ENCODE measurements at places on chromosomes 1 and 21.

DNA sequence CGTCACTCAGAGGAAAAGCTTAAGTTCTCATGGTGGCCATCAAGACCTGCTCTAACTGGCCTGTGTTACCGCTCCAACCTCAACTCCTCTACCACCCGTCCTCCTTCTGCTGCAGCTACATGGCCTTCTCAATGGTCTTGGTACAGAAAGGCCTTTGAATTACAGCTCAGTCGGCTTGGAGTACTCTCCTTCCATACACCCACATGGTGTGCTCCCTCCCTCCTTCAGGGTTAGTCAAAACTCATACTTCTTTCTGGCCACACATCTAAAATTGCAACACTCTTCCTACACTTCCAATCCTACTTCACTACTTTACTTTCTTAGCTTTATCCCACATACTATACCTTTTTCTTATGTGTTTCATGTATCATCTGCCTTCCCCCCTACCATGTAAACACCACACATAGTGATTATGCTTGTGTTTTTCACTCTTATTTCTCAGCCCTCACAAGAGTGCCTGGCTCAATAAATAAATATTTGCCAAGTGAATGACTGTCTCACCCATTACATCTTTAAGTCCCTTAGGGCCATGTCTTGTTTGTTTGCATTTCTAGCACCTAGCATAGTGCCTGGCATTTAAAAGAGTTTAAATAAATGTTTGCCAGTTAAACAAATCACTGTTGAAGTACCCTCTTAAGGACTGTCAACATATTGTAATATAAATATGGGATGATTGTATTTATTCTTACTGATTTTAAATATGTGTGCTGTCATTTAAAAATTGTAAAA is 37.6 kb upstream of the HMCN1 start:
- no peak for DNase-seq

DNA sequence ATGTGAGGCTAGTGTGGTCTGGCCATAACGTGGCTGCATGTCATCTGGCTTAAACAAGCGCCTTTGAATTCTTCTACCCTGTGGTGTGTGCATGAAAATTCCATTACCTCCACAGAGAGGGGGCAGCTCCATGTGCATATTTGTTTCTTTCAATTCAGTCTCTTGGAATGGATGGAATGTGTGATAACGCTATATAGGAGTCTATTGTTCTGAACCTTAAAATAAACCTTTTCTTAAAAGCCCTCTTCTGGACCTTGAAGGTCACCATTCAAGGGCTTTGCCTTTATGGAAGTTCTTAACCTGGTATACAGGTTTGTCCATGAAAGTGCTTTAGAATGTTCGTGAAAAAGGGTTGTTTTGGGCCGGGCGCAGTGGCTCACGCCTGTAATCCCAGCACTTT is 118.2 kb upstream of the ADGRL2 start:
- no peak for DNase-seq

- DNase-seq: no peak
Measured at GRCh38 chr1:9715536-9716226, 64.2 kb downstream of the PIK3CD start.

- DNase-seq: no peak
Measured at GRCh38 chr1:221454096-221454495, 287.8 kb downstream of the DUSP10 start.

All from suprapubic skin (tissue), 4 donors.